ENCODE measurements at places on chromosomes 16 and 17.

- no peak for DNase-seq
These were observed 14.6 kb downstream of the STH start for GRCh38 chr17:46013502-46014165.

DNA sequence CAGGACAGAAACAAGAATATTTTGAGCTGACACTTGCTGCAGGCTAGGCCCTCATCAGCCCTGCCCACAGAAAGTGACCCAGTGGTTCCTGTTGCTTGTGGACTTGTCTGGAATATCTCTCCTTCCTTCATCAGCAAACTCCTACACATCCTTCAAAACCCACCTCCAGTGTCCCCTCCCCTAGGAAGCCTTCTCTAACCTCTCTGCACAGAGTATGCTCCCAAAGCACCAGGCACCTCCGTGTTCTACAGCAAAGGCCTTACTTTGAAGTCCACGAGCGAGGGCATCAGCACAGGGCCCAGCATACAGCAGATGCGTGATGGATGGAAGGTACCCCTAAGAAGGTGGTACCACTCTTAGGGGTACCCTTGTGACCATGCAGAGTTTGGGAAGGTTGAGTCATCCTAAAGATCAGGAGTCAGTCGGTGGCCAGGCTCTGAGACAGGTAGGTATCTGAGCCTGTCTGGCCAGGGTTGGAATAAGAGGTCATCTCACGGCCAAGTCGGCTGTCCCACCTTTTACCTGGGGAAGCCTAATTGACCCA lies 2.0 kb downstream of the CCDC102A start:
- DNase-seq = no peak

DNA sequence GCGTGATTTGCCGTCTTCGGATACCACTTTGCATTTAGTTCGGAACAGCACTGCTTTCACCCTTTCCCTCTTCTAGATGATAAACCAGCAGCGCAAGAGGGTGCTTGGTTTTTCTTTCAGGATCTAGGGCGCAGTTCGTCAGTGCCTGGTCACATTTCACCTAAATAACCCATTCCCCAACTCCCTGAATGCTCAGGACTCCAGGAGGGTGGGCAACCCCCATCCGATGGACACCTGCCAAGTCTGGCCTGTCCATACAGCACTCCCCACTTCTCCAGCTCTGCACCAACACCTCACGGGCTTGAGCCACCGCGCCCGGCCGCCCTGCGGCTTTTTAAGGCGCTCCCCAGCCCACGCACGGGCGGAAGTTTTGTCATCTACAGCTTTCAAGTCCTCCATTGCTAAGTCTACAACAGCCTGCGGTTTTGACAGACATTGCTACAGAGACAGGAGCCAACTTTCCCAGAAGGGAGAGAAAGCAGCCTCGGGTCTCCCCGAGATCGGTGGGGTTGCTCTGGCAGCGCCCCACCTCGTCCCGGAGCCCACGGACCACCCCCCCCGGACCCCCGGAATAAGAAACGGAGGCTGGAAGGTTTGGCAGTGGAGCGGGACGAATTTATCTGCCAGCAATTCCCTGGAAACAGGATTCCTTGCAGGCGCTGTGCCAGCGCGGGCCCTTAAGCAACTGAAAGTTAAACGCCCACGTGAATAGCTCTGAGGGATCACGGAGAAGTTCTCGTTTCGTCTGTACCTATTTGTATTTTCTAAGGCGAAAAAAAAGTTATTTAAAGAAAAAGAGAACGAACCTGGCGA lies 38.6 kb upstream of the SLFN13 start:
- DNase-seq = peak; percentile 66

GRCh38 chr17:57268181-57268580 lies 11.9 kb downstream of the MSI2 start:
- no peak for DNase-seq

GRCh38 chr16:51365715-51366114 lies 214.6 kb upstream of the SALL1 start:
- no peak for DNase-seq
